ENCODE measurements at places on chromosomes 1 and 21.

GRCh38 chr1:67285780-67286488 lies 21.7 kb upstream of the IL12RB2 start:
- no peak for DNase-seq

GRCh38 chr1:244599937-244600350 lies 53.0 kb upstream of the DESI2 start:
- no peak for DNase-seq

- DNase-seq, result peak; percentile 61
Measured at GRCh38 chr1:54944610-54945392, 35.6 kb upstream of the TMEM61 start.

DNA sequence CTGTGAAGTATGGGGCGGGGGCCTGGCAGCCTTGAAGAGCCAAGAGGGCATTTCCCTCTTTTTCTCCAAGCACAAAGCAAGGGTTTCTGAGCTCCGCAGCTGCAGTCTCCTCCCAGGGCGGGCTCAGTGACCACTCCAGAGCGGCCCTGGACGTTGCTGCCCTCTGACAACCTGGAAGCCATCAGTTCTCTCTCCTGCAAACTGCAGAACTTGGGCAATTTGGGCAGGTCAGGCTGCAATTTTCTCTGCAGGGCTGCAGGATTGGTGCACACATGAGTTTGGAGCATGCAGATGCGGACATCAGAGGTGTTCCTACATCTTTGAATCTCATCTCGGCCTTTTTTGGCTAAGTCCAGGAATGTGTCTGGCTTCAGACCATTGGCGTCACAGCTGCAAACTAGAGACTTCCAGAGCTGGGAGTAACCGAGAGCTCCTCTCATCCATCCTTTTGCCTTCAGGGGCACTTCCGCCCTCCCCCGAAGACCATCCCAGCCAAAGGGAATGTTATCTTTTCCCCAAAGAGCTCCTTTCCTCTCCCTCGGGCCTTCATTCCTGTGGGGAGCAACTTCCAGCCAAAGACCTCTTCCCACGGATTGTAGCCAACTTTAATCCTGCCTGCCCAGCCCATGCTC lies 139.6 kb upstream of the WNT4 start:
- DNase-seq, result no peak

DNA sequence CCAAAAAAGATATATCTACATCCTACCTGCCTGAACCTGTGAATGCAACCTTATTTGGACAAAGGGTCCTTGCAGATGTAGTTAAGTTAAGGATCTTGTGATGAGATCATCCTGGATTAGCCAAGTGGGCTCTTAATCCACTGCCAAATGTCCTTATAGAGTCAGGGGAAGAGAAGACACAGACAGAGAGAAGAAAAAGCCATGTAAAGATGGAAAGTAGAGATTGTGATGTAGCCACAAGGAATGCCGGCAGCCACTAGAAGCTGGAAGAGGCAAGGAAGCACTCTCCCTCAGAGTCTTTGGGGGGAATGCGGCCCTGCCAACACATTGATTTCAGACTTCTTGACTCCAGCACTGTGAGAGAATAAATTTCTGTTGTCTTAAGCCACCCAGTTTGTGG lies 16.2 kb downstream of the HSD11B1 start:
- DNase-seq, result no peak

DNA sequence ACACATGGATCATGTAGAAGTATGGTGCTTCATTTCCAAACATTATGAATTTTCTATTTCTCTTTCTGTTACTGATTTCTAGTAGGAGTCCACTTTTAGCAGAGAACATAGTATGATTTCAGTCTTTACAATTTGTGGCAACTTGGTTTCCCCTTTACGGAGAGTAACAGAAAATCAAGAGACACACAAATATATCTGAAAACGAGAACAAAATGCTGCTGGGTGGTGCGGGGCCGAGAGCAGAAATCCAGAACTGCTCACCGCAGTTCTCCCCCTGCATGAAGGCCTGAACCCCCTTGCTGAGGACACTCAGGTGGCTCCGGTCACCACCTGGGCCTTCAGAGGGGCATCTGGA lies 94.5 kb upstream of the FMN2 start:
- DNase-seq, result no peak

GRCh38 chr1:35894183-35894582 lies 11.2 kb downstream of the AGO1 start:
- no peak for DNase-seq

DNA sequence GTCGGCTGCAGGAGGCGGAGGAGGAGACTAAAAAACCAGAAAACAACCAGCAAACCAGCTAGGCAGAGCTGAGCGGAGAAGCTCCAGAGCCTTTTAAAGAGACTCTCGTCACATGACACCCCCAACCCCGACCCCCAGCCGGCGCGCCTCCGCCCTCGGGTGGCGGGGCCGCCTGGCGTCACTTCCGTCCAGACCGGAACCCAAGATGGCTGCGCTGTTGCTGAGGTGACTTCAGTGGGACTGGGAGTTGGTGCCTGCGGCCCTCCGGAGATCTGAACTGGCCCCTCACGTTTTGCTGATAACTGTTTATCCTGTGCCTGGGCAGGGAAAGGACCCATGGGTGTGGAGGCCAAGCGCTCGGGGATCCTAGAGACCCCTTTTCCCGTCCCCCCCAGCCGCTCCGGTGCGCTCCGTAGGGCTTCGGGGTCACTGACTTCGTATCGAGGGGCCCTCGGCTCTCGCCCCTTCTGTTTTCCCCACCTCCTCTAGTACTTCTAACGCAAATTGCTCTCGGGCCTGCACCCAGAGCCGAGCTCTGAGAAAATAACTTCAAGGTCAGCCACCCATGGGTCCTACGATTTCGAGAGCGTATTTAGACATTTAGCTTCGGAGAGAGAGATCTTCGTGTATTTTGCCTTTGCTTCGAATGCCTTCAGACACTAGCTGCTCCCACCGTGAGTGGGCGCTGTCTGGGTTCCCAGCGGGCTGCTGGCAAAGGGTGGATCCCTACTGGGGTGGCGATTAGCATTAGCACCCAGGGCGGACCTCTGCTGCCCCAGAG lies at the start of gene SDHC:
SDHC (plus strand) TSS at position 181 of the 781 bp plus-strand sequence; CDS start at position 206, 25 bp downstream.
- peak; percentile 85 for DNase-seq
